ENCODE measurements at places on chromosomes 5 and 9.
A peak's percentile ranks its signal among the peaks of the same experiment; 100 is the strongest.

DNA sequence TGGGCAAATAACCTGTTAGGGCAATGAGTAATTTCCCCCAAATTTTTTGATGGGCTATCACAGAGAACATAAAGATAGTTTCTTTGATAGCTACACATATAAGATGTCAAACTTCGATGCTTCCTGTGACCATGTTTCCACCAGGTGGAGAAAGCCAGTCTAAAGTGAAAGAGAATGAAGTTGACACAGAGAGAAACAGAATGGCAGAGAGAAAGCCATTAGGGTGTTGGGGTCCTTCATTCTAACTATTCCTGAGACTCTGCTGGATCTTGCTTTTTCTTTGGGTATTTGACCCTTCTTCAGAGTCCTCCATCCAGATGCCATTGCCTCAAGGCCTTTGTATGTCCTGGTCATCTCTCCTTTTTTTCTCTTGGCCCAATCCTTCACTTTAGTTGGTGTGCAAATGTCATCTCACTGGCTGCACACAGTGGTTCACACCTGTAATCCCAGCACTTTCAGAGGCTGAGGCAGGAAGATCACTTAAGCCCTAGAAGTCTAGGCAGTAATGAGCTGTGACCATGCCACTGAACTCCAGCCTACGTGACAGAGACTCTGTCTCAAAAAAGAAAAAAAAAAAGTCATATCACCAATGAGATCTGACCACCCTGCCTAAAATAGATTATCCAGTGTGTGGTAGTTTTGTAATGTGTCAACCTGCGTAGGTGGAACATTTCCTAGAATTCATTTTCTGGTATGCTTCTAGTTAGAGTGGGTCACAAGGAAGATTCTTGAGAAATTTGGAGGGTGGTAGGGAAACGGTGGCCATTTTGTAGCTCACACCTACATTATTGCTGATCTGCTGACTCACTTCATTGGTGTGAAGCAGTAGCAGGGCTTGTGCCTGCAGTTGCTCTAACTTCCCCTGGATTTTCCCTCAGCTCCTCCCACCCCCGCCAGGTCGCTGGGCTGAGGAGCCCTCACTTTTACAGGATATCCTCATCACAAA is 20.8 kb upstream of the KIF2A start:
- no peak for DNase-seq

GRCh38 chr5:108398964-108399363 is 17.1 kb upstream of the FBXL17 start:
- DNase-seq = no peak

- no peak for DNase-seq
These were observed 69.6 kb upstream of the PTCH1 start for GRCh38 chr9:95586326-95586725.

- no peak for DNase-seq
These were observed 616.0 kb downstream of the ACTL7B start for GRCh38 chr9:108239696-108240321.

DNA sequence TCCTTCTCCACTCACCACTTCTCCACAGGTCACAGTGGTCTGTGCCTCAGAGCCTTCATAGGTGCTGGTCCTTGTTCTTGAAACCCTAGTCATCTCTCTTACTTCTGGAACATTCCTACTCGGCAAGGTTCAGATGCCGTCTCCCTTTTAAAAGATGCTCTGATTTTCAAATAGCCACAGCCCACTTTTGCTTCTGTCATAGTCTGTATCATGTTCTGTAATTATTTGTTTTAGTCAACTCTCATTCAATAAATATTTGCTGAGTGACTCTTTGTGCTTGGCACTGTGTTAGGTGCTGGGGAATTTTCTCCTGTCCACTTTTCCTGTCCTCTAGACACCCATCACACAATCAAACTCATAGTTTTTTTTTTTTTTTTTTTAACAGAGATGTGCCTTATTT is 181.3 kb upstream of the IL12B start:
- no peak for DNase-seq

GRCh38 chr5:6603643-6604042 is 29.2 kb downstream of the NSUN2 start:
- DNase-seq = peak; percentile 6

GRCh38 chr9:34457266-34458012 is 931 bp downstream of the FAM219A start:
- no peak for DNase-seq

DNA sequence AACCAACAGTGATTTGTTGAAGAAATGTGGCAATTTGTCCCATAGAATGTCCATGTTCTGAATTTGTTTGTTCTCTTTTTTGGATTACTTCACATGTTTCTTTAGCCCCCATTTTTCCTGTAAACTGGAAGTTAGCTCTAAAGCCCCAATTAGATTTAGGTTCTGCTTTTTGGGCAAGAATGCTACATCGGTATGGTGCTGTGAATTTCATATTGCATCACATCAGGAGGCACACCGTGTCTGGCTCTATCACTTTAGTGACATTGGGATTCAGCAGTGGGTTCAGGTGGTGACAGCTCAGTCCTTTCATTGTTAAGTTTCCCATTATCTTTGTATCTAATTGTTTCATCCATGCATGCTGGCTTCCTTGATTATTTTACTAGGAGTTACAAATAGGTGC is 27.9 kb downstream of the ADGRV1 start:
- DNase-seq = no peak

- no peak for DNase-seq
These were observed 415.1 kb downstream of the SPOCK1 start for GRCh38 chr5:137084016-137084415.

GRCh38 chr9:111154081-111154562 is 115.9 kb upstream of the LPAR1 start:
- DNase-seq = no peak

DNA sequence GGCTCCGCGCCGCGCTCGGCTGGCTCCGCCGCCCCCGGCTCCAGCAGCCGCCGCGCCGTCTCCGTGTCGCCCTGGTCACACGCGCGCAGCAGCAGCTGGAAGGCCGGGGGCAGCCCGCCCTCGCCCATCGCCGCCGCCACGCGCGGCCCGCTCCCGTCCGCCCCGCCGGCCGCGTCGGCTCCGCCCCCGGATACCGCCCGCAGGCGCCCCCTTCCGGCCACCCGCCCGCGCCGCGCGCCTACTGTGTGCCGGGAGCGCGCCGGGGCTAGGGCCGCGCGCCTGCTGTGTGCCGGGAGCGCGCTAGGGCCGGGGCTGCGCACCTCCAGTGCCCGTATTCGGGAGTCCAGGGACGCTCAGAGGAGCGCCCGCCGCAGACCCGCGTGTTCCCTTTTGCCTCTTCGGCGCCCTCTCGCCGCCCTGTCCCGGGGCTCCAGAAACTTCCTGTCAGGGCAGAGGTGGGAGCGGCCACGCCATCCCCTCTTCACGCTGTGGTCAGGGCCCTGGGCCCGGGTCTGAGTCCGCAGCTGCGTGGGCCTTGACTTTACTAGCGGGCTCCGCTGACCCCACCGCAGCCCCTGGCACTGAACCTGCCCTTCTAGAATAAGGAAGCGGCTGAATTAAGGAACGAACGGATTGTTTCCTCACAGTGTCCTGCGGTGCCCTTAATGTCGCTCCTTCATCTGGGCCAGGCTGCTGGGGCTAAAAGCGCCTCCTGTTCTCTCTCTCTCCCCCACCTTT is at the start of gene ANKS6:
Gene ANKS6 (minus strand): TSS at position 192 of the 738 bp plus-strand sequence. CDS start 64 bp downstream, at position 128.
- DNase-seq = peak; percentile 60

DNA sequence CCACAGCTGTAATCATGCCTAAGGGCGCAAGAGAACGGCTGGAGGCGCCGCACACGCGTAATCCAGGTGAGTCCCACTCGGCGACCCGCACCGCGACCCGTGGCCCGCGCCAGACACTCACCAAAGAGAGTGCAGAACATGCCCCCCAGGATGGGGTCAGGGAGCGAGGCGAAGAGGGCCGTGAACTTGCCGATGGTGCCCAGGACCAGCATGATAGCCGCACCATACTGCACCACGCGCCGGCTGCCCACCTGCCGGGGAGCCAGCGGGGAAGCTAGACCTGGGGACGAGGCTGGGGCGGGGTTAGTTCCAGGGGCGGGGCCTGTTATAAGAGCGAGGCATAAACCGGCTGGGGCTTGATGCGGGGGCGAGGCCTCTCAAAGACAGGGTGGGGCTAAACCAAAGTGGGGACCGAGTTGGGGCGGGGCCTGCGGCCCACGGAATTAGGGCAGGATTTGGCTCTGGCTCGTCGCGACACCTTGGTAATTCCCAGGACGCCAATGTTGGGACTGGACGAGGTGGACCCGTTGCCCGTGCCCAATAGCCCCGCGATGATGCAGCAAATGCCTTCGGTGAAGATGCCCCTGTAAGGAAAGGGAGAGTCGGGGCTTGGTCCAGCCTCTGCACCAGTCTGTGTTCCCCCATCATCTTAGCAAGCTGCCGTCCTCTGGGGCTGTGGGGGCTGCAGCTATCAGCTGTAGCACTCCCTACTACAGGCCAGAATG is 4.8 kb downstream of the SLC23A1 start:
- DNase-seq = no peak

DNA sequence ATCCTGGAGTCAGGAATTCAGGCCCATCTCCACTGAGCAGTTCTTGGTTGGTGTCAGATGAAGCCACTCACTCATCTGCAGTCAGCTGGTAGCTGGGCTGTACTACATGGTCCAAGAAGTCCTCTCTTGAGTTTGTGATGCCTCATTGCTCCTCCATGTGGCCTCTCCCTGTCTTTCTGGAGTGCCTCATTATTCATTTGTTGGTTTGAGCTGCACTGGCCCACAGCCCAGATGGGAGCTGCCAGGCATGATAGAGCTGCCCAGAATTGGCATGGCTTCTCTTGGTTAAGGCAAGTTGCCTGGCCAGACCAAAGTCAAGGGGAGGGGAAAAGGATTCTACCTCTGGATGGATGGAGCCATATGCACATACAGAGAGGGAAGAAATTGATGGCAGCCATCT is 8.0 kb downstream of the PTCD2 start:
- DNase-seq = peak; percentile 54
